Stimulated activated CD4-positive, alpha-beta T cell treated with anti-CD3 and anti-CD28 coated beads, Interleukin-1b, Interleukin-23, amount 100 ng/mL, for 48 hours (primary cell): ENCODE measurements at places on chromosomes 1 and 21.

GRCh38 chr1:110384581-110385321 is 6.1 kb downstream of the SLC16A4 start:
- DNase-seq: no peak

DNA sequence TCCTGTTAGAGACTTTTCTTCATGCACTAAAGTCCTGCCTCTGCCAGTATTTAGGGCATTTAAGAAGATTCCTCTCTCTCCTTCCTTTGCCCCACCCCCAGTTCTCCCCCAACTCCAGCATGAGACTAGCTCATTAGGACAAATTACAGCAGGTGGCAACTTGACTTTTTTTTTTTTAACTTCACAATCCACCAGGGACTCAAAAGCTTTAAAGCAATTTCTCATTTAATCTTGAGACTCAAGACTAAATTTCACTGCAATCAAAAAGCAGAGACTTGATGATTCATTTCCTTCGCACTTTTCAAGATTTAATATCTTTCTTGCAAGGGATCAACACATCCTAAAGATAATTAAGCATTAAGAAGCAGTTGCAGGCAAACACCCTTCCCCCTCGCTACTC is 74.9 kb downstream of the WLS start:
- no peak for DNase-seq

- no peak for DNase-seq
Observed at GRCh38 chr1:36094621-36095061, 5.9 kb downstream of the ADPRS start.

- DNase-seq: no peak
Observed at GRCh38 chr1:108880850-108881249, 4.1 kb downstream of the GPSM2 start.

- no peak for DNase-seq
Observed at GRCh38 chr1:225872075-225872430, 10.1 kb downstream of the TMEM63A start.

DNA sequence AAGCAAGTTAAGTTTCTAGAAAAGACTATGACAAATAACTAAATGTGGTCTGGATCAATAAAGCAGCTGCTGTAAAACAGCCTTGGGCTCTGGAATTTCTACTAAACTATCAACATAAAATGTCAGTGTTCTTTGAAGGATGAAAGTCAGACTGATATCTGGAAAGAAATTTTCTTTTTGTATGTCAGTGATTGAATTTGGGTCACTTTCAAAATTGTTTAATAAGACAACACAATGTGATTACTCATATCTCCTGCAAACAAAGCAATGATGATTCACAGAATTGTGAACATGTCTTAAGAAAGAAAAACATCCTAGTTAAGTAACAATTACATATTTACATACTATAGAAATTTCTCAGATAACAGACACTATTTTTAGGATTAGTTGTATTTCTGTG is 826.4 kb downstream of the PLA2G4A start:
- no peak for DNase-seq

- DNase-seq: no peak
Observed at GRCh38 chr1:183032122-183032921, 9.1 kb downstream of the LAMC1 start.

DNA sequence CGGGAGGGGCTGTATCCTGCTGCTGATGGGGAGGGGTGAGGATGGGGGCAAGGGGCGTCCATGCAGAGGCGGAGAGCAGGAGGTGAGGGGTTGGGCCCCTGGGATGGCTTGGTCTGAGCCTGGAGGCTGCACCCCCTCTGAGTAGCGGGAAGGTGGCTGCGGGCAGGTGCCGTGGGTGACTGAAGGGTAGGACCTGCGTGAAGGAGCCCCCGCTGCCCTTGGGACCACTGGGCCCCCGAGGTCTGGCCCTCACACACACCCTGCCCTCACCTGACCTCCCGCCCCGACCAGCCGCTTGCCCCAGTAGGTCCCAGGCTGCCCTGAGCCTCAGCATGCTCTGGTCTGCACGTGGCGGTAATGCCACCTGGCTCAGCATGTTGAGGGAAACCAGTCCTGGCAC is 12.8 kb upstream of the SKI start:
- no peak for DNase-seq

- DNase-seq: no peak
Observed at GRCh38 chr1:24806588-24806987, 61.3 kb downstream of the CLIC4 start.
